Muscle of leg (tissue), 16 donors: ENCODE measurements at places on chromosomes 12 and 14. TPM values are rescaled to one million over a fixed set of nuclear protein-coding genes. Genes with fewer than 3 reads are reported as not detected.

GRCh38 chr12:95446506-95446900 is 27.4 kb upstream of the METAP2 start:
- DNase-seq: peak; percentile 63

- no peak for DNase-seq
Measured at GRCh38 chr14:68278576-68279436, 459.2 kb downstream of the RAD51B start.

- DNase-seq: no peak
Measured at GRCh38 chr12:4002601-4003000, 129.4 kb upstream of the PARP11 start.

The NCAPD2 gene
- 40.1 TPM for polyA plus RNA-seq

DNA sequence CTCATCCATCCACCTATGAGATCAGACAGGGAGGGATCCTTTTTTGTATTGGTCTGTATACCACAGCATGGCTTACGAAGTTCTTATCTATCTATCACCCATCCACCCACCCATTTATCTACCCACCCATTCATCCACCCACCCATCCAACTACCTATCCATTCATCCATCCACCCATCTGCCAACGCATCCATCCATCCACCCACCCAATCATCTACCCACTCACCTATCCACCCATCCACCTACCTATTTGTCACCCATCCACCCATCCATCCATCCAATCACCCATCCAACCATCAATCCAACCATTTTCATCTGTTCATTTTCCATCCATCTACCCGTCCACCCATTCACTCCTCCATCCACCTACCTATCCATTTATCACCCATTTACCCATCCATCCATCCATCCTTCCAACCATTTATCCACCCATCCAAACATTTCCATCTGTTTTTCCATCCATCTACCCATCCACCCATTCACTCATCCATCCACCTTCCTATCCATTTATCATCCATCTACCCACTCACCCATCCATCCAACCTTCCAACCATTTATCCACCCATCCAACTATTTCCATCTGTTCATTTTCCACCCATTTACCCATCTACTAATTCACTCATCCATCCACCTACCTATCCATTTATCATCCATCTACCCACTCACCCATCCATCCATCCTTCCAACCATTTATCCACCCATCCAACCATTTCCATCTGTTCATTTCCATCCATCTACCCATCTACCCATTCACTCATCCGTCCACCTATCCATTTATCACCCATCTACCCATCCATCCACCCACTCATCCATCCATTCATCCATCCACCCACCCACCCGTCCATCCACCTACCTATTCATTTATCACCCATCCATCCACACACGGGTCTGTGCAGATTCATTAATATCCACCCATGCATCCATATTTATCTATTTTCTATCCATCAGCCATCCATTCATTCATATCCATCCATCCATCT is 13.3 kb downstream of the SDS start:
- DNase-seq: no peak

- DNase-seq: no peak
Measured at GRCh38 chr12:101566318-101566717, 28.5 kb upstream of the MYBPC1 start.

DNA sequence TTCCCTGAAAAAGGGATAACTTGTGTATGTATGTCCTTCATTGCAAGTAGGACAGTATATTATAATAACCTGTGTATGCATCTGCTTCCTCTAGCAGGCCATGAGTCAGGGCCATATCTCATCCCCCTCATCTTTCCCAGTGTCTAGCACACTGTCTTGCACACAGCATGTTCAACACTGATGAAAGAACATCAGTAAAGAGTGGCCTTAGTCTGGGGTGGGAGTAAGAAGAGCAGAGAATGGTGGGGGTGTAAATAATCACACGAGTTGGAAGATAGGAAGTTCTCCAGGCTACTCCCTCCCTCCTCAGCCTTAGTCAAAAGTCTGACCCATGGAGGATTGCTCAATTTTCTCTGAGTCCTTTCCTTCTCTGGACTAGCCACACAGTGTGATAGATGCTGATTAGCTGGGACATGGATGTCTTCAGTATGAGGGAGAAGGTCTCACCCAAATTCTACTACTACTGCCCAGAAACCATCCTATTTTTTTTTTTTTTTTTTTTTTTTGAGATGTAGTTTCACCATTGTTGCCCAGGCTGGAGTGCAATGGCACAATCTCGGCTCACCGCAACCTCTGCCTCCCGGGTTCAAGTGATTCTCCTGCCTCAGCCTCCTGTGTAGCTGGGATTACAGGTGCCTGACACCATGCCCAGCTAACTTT is 14.6 kb upstream of the SP1 start:
- DNase-seq: no peak

- no peak for DNase-seq
Measured at GRCh38 chr12:72074956-72075355, 136.3 kb downstream of the TPH2 start.

- DNase-seq: no peak
Measured at GRCh38 chr14:52307376-52307775, 6.7 kb upstream of the PTGER2 start.

GRCh38 chr12:55700255-55701018 is 7.3 kb downstream of the ITGA7 start:
- DNase-seq: peak; percentile 56

DNA sequence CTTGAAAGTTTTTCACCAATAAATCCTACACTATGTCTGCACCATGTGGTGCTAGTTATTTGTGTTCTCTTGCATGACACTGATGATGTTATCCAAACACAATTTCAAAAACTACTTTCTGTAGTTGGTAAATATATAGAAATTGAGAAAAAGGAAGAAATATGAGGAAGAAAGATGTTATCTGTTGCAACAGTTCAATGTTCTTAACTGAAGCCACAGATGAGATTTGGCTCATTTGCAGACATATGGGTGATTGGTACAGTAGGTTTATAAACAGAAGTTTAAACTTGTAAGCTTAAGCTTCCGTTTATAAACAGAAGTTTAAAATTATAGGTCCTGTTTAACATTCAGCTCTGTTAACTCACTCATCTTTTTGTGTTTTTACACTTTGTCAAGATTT is at the start of gene CLEC12A:
Gene CLEC12A (plus strand): TSS at position 229 of the 400 bp plus-strand sequence. CDS start 188 bp downstream, outside the sequence.
- peak; percentile 5 for DNase-seq

The DTX1 gene
- polyA plus RNA-seq: 4.0 TPM
